ENCODE measurements at places on chromosomes 11 and 22.

GRCh38 chr11:77619576-77620198, 17.9 kb downstream of the CLNS1A start:
- peak; percentile 22 for DNase-seq

DNA sequence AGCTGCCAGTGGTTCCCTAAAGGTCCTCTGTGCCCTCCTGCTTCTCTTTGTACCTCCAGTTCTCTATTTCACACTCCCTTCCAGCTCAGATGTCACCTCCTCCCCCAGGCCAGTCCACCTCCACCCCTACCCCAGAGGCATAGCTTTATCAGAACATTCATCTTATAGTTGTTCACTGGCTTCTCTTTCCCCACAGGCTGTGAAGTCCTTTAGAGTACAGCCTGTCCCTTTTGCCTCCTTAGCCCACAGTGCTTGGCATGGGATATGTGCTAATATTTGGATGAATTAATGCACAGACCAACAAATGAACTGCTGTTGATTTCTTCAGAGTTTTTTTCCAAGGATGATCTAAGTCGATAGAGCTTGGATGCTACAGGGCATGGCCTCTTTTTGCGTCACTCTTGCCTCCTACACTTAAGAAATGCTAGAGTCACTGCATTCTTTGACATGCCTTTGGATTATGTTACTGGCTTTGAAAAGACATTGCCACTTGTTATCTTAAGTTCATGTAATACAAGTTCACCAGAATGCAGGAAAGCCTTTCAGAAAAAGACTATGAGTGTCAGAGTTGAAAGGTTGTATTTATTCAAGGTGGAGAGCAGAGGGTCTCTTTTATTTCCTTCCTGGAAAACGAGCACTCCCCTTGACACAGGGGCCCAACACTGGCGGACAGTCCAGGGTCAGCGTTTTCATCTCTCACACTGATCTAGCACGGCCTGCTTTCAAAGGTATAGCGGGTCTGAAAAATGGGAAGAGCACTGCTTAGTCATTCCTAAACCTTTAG, 75.7 kb downstream of the PISD start:
- DNase-seq = no peak

DNA sequence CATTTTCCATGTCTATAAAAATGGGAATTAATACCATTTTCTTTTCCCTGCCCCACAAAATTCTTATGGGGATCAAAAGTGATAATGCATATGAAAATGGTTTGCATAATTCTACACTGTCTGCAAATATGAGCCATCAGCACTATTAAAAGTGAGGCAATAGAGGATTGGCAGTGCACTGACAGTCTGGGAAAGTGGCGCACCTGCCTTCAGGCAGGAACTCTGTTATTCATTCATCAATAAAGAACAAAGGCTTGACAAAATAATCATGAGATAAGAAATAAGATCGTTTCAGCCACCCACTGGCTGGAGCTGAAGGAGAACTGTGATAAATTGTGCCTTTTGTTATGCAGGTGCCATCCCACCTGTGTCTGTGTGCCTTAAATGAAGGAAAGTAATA, 49.5 kb downstream of the ARFGAP2 start:
- DNase-seq = no peak

DNA sequence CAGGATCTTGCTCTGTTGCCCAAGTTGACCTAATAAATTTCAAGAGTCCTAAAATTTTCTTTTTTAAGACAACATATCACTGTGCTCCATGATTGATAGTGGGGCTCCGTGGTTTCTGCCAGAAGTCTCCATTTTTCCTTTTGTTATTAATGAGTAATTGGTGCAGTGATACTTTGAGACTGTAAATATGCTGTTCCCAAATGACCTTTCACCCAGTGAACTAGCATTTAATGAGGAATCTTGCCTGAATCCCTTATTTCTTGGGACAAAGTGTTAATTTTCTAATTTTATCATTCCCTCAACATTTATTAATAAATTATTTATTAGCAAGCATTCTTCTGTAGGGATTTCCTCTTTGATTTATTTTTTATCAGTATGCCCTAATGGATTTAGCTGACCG, 2.3 kb upstream of the DHCR7 start:
- no peak for DNase-seq

GRCh38 chr22:20965104-20965887, 1.8 kb upstream of the AIFM3 start:
- no peak for DNase-seq

- no peak for DNase-seq
These were observed 507.6 kb downstream of the MIAT start for GRCh38 chr22:27164781-27165503.

DNA sequence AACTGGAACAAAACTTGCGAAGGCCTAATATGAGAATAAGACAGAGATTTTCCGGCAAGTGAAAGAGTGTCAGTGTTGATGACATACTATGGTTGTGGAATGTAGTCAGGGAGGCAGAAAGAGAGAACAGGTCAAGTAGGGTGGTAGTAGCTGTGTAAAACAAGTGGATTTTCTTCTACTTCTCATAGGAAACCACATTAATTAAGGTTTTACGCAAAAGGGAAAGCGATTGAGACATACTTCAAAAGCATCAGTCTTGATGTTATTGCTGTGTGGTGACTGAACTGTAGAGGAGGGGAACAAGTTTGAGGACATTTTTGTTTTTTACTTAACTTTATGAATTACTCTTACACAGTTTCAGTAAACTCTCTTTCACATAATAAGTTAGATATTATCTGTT, 186.0 kb upstream of the CNTN5 start:
- DNase-seq = no peak

GRCh38 chr11:129947474-129947873, 52.1 kb upstream of the NFRKB start:
- no peak for DNase-seq

- no peak for DNase-seq
These were observed 427.9 kb upstream of the CCDC179 start for GRCh38 chr11:23288003-23288783.

DNA sequence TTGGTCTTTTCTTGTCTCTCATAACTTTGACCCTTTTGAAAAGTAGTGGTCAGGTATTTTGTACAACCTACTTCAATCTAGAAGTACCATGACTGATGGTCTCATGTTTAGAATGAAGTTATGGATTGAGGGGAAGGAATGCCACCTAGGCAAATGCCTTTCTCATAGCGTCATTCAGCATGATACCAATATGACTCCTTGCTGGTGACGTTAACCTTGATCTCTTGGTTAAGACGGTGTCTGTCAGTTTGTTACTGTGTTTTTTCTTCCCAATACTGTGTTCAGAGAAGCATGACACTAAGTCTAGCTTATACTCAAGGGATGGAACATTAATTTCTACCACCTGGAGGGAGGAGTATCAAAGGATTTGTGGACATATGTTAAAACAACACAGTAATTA, 130.9 kb downstream of the KIF18A start:
- DNase-seq = no peak

DNA sequence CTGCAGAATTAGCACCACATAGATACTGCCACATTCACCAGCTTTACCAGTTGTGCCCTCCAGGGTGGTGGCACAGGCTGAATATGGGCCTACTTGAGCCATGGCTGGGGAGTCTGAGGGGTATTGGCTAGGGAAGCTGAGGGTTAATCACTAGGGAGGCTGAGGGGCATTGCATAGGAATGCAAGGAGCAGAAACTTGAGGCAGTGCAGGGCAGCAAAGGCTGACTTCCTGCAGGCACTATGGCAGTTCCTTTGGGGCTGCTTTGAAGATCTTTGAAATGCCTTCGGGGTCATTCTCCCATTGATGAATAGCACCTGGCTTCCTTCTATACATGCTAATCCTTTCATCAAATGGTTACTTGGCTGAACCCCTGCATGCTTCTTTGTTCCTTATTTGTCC, 171.5 kb downstream of the RCN1 start:
- DNase-seq = no peak

- no peak for DNase-seq
These were observed 1326.6 kb downstream of the TBC1D22A start for GRCh38 chr22:48088926-48089536.

- no peak for DNase-seq
These were observed 81.2 kb downstream of the KIF18A start for GRCh38 chr11:28026634-28027290.

GRCh38 chr11:47716692-47717091, 1.5 kb upstream of the AGBL2 start:
- no peak for DNase-seq

DNA sequence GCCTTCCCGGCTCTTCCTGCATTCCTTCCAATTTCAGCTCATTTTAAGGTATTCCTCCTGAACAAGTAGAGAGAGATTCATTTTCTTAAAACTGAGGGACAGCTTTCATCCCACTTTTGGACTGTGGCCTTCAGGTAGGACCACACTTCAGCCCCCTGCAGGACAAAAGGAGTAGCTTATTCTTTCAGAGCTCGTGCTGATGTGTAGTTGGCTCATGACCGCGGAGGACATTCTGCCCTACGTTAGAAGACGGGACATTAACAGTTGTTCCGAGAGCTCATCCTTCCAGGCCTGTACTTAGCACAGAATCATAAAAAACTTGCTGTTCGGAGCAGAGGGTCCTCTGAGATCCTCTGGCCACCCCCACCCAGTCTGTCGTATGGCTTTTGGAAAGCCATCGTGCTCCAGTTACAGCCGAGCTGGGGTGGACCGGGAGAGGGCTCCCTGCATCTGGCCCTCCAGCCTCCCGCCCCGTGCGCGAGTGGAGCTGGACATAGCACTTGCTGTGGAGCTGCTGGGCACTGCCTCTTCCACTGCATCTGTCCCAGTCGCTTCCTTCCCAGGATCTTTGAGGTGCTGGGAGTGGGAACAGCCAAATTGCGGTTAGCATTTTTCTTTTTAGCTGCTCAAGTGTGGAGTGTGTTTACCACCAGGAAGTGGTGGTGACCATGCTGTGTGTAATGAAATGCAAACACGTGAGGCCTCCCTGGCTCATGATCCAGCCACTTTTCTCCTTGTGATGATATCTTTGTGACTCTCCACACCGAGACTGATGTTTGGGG, 250.3 kb downstream of the TBC1D22A start:
- DNase-seq = no peak

GRCh38 chr11:113277907-113278306, 36.5 kb upstream of the TTC12 start:
- DNase-seq = no peak

All from HEK293T (cell line).